ENCODE measurements at places on chromosomes 7 and 10. TPM values are rescaled to one million over a fixed set of nuclear protein-coding genes. Genes with fewer than 3 reads are reported as not detected.

CD36 gene
- 6.4 TPM for total RNA-seq

HABP2 gene
- total RNA-seq: not detected

EVX1 gene
- not detected for total RNA-seq

CWF19L1 gene
- 39.7 TPM for total RNA-seq

GARIN1A gene
- total RNA-seq: 0.88 TPM

TMED4 gene
- 94.3 TPM for total RNA-seq

Data from activated naive CD8-positive, alpha-beta T cell treated with anti-CD3 and anti-CD28 coated beads, Interleukin-2, amount 10 ng/mL, durations not matched to agents 7 days and 5 days (primary cell).